ENCODE measurements at places on chromosomes 16 and 17. TPM values are rescaled to one million over a fixed set of nuclear protein-coding genes. Genes with fewer than 3 reads are reported as not detected.
A peak's percentile ranks its signal among the peaks of the same experiment; 100 is the strongest.

- no peak for DNase-seq
These were observed 71.3 kb downstream of the IL21R start for GRCh38 chr16:27473101-27473900.

- peak; percentile 41 for DNase-seq
These were observed 686 bp upstream of the MIEF2 start for GRCh38 chr17:18259621-18260331.

- peak; percentile 17 for DNase-seq
These were observed 13.6 kb upstream of the DNASE1 start for GRCh38 chr16:3640632-3641501.

DNA sequence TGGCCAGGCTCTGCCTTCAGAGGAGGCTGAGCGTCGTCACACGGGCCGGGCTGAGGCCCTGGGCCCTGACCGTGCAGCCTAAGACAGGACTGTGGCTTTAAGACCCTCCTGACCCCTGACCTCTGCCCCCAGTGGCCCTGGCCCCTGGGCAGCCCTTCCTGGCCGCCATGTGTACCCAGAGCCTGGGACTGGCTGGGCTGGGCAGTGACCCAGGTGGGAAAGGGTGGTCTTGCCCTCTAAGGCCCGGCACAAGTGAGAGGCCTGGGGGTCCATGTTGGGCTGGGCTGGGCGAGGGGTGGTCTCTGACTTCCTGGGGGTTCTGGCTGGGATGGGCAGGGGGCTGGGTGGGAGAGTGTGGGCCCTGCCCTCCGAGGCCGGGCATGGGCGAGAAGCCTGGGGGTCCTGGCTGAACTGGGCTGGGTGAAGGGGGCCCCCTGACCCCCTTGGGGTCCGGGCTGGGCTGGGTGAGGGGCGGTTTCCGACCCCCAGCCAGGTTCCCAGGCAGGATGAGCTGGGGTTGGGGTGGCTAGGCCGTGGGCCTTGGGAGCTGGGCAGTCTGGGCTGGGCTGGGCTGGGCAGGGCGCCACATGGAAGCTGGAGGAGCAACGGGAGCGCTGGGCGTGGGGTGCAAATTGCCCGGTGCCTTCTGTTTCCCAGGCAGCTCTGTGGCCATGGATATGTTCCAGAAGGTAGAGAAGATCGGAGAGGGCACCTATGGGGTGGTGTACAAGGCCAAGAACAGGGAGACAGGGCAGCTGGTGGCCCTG lies at the start of gene CDK3:
Gene CDK3, plus strand, starts transcription at position 101 of the 767 bp plus-strand sequence. Its CDS starts 571 bp downstream, at position 672.
- DNase-seq, result peak; percentile 22

- peak; percentile 91 for DNase-seq
These were observed at the start of gene PHOSPHO1 for GRCh38 chr17:49230636-49231562. Gene PHOSPHO1, minus strand, starts transcription at chr17:49230787. Its CDS starts 4,096 bp downstream, at chr17:49226691.

Gene KRT34
- total RNA-seq, result not detected

Gene ADAD2
- not detected for total RNA-seq

Gene PDILT
- not detected for total RNA-seq

Gene NPIPA8
- total RNA-seq, result 0.80 TPM

Measured in lower lobe of right lung (tissue), 2 donors.